ENCODE measurements at places on chromosomes 4 and X.

GRCh38 chr4:140267576-140267975 lies 105.9 kb upstream of the SCOC start:
- no peak for DNase-seq

DNA sequence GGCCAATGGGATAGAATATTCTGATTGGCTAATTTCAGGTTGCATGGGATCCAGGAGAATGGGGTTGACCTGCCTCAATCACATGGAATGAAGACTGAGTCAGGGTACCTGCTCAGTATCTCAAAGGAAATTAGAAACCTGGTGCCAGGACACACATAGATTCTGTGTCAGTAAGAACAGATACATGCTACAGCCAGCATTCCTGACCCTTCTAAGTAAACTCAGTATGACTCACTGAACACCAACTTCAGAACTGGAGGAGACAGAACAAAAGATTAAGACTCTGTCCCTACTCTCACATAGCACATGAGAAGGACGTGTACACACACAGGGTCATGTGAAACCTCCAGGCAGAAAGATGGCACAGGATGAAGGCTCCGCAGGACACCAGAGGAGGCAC lies 54.5 kb downstream of the FAM184B start:
- no peak for DNase-seq

DNA sequence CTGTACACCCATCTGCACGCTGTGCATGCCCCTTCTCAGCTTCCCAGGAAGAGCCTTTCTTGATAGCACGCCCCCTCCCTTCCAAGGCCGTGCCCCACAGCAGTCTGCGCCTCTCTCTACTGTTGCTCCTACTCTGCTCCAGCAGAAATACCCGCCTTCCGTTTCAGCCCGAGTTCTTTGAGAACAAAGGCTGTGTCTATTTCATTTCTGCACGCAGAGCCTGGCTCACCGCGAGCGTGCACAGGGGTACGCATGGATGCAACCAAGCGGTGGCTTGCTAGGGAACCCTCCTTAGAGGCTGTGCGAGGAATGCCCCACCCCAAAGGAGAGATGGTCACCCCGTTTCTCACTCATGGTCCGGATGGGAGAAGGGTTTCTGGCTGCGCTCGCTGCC lies 485 bp downstream of the AADAT start:
- DNase-seq: no peak

- DNase-seq: no peak
Observed at GRCh38 chr4:633406-633805, 8.0 kb downstream of the PDE6B start.

GRCh38 chr4:47553329-47554125 lies 68.5 kb downstream of the ATP10D start:
- no peak for DNase-seq

DNA sequence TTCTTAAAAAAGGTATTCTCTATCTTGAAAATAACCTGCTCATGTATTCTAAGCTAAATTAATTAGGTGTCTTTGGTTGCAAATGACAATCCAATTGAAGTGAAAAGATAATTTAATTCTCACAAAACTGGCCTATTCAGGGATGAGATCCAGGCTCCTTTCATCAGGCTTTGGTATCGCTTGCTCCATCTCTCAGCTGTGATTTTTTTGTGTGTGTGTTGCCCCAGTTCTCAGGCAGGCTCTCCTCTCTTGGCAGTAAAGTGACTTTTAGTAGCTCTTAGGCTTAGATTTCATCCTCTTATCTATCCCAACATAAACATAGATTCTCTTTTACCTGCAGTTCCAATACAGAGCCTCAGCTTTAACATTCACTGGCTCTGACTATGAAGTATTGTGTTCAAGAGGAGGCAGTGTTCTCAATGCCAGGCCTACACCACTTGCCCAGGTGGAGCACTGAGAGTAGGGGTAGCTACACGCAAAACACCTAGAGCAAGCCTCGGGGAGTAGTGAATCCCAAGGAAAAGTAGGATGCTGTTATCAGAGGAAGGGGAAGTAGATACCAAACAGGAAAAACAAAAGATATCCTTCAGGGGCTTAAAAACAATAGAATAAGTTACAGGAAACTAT lies 392.4 kb upstream of the ATOH1 start:
- no peak for DNase-seq

- DNase-seq: no peak
Observed at GRCh38 chr4:176981074-176981473, 188.4 kb upstream of the VEGFC start.

- no peak for DNase-seq
Observed at GRCh38 chrX:19849464-19850080, 37.8 kb downstream of the SH3KBP1 start.

All from kidney epithelial cell (primary cell).